ENCODE measurements at places on chromosomes 5 and 9.
A peak's percentile ranks its signal among the peaks of the same experiment; 100 is the strongest.

DNA sequence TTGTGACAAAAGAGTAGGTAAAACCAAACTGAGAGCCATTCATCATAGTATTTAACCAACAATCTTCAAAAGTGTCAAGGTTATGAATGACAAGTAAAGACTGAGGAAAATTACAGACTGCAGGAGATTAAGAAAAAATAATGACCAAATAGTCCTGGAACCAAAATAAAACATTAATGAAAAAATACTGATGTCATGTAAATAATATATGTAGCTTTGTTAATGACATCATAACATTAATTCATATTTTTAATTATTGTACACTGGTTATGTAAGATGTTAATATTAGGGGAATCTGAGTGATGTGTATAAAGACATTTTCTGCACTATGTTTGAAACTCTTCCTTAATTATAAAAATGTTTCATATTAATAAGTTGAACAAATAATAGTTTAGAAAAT lies 436.7 kb downstream of the CYLC2 start:
- no peak for DNase-seq

- no peak for DNase-seq
Observed at GRCh38 chr9:134275375-134275774, 50.9 kb upstream of the RXRA start.

GRCh38 chr5:89020926-89021610 lies 138.1 kb upstream of the MEF2C start:
- DNase-seq: no peak

GRCh38 chr9:113660196-113660595 lies 196.7 kb downstream of the RGS3 start:
- DNase-seq: no peak

GRCh38 chr5:66498791-66499207 lies 97.4 kb upstream of the MAST4 start:
- DNase-seq: peak; percentile 26

- DNase-seq: no peak
Observed at GRCh38 chr9:112316258-112316943, 17.0 kb downstream of the PTBP3 start.

DNA sequence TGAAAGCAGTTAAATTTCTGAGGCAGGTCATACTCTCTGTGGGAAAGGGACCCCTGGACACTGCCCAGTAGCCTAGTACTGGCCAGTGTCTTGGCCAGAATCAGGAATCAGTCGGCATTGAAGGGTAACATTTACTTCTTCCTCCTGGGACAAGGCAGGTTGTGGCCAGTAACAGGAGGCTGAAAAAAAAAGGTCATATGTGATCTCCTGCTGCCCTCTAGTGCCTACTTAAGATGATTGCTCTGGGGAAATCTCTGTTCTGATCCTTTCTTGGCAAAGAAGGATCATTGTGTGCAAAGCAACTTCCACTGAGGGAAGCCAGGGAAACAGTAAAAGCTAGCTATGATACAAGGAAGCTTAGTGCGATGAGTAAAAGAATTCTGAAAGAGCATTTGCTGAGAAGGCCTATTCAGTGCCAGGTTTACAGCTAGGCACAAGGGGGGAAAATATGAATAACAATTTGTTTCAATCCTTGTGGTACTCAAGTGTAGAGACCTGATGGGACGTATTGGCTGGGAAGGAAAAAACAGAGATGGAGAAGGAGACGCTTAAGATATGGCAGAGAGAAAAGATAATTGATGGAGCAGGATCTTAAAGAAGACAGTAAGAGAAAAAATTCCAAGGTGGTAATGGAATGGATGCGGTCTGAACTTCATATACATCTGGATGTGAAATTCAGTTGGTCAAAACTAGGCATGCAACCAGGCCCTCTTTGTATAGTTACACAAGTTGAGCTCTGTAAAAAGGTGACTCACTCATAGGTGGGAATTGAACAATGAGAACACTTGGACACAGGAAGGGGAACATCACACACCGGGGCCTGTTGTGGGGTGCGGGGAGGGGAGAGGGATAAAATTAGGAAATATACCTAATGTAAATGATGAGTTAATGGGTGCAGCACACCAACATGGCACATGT lies 25.8 kb upstream of the TRIM32 start:
- peak; percentile 83 for DNase-seq

- DNase-seq: no peak
Observed at GRCh38 chr5:87048156-87048555, 219.5 kb upstream of the RASA1 start.

DNA sequence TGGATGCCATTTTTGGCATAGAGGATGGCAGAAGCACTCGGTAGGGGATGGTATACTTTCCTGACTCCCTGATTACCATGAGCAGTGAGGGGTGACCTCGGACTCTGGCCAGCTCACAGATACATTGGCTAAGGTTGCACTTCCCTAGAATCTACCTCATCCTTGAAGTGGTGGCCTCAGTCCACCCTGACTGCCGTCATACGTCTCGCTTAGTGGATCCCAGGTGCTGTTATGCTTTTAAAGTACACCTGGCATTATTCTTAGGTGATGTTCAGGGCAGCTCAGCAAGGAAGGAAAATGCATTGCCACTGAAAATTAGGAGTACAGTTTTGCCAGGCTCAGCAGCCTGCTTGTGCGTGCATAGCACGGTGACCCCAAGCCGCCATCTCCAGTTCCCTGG lies 87.3 kb downstream of the SYK start:
- no peak for DNase-seq

GRCh38 chr9:113238859-113239232 lies 17.5 kb downstream of the SLC31A1 start:
- peak; percentile 24 for DNase-seq

GRCh38 chr5:172688349-172689217 lies 47.5 kb downstream of the NEURL1B start:
- DNase-seq: no peak

GRCh38 chr9:106019702-106020101 lies 325.4 kb downstream of the TMEM38B start:
- no peak for DNase-seq

DNA sequence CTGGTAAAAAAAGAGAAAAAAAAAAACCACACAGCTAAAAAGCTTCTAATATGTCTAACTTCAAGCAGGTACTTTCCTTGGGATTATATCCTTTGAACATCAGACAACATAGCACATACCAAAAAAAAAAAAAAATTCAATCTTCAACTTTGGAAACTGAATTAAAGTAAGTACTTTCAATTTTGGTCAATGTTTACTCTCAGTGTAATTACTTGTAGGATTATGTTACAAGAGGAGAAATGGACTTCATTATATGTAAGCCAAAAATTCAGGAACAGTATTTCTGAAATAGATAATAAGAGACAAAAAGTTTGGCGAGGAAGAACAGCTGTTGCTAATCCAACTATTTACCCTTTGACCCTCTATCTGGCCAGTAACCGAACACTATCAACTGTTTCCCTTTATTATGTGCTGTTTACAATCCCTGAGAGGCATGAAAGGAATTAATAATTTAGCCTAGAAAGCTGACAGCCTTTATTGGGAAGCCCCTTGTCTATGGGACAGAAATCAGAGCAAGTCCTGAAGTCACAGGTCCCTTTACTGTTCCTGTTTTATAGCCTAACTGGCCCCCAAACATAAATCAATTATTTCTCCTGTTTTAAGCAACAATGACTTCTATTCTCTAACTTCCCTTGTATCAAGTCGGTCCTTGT lies 46.6 kb downstream of the NR6A1 start:
- peak; percentile 37 for DNase-seq
